Osteoblast (primary cell): ENCODE measurements at places on chromosomes 5 and 9. TPM values are rescaled to one million over a fixed set of nuclear protein-coding genes. Genes with fewer than 3 reads are reported as not detected.

Gene CACNA1B
- under 0.01 TPM in 2 replicates for total RNA-seq

Gene SLC45A2
- total RNA-seq = 0.36 and 0.59 TPM in 2 replicates

Gene PLK2
- total RNA-seq = 220 and 299 TPM in 2 replicates

Gene CCDC171
- total RNA-seq = 5.8 and 8.0 TPM in 2 replicates

Gene TERT
- total RNA-seq = not detected in 2 replicates

Gene PCDHB12
- total RNA-seq = 0.59 and 0.72 TPM in 2 replicates

Gene LMBRD2
- 11.5 and 13.8 TPM in 2 replicates for total RNA-seq

Gene TCOF1
- 12.3 and 12.4 TPM in 2 replicates for total RNA-seq

Gene COL15A1
- total RNA-seq = 8.0 and 29.3 TPM in 2 replicates

Gene PPIC
- total RNA-seq = 92.8 and 109 TPM in 2 replicates

Gene PAPPA
- 56.5 and 86.9 TPM in 2 replicates for total RNA-seq

Gene TEX48
- not detected in 2 replicates for total RNA-seq

Gene IL9
- total RNA-seq = not detected in 2 replicates

Gene CAMK4
- 0.29 and 0.72 TPM in 2 replicates for total RNA-seq

Gene PKD2L2
- under 0.01 TPM in 1 of 2 replicates, not detected in the other for total RNA-seq

Gene KCNV2
- not detected in 2 replicates for total RNA-seq

Gene FBP1
- 0.72 TPM in 1 of 2 replicates, not detected in the other for total RNA-seq

Gene EFNA5
- 10.0 and 12.3 TPM in 2 replicates for total RNA-seq

Gene PCDHGB2
- 4.3 and 5.6 TPM in 2 replicates for total RNA-seq

Gene SPOUT1
- total RNA-seq = 10.1 and 10.3 TPM in 2 replicates

Gene SPINK5
- not detected in 2 replicates for total RNA-seq

Gene PROB1
- total RNA-seq = 1.1 and 1.2 TPM in 2 replicates

Gene LCN2
- not detected in 2 replicates for total RNA-seq

Gene DRD1
- under 0.01 TPM in 1 of 2 replicates, not detected in the other for total RNA-seq

Gene SH3TC2
- 0.59 and 0.72 TPM in 2 replicates for total RNA-seq

Gene FOXD4L5
- under 0.01 TPM in 1 of 2 replicates, not detected in the other for total RNA-seq

Gene AIF1L
- total RNA-seq = under 0.01 TPM in 1 of 2 replicates, not detected in the other

Gene SLC35A4
- 17.4 and 20.6 TPM in 2 replicates for total RNA-seq

Gene IFNB1
- total RNA-seq = not detected in 2 replicates

Gene SHROOM1
- 4.7 and 6.2 TPM in 2 replicates for total RNA-seq

Gene IRX1
- 1.4 and 3.2 TPM in 2 replicates for total RNA-seq

Gene CERCAM
- 186 and 195 TPM in 2 replicates for total RNA-seq

Gene MAST4
- 12.1 and 12.7 TPM in 2 replicates for total RNA-seq

Gene APBB3
- total RNA-seq = 19.7 and 24.2 TPM in 2 replicates

Gene NEURL1B
- total RNA-seq = 0.29 and 0.36 TPM in 2 replicates

Gene PNPLA7
- 1.8 and 2.7 TPM in 2 replicates for total RNA-seq

Gene ARAP3
- 2.1 and 2.2 TPM in 2 replicates for total RNA-seq

Gene NRG2
- total RNA-seq = 0.72 and 0.88 TPM in 2 replicates

Gene TAF11L10
- not detected in 2 replicates for total RNA-seq

Gene MAMDC4
- total RNA-seq = 0.88 and 1.4 TPM in 2 replicates

Gene CDC20B
- not detected in 2 replicates for total RNA-seq

Gene PCDHGA10
- total RNA-seq = 23.2 and 24.8 TPM in 2 replicates

Gene TGFBI
- total RNA-seq = 1,700 and 2,120 TPM in 2 replicates

Gene SNAPC4
- total RNA-seq = 8.0 and 9.0 TPM in 2 replicates

Gene HTR4
- not detected in 2 replicates for total RNA-seq

Gene CKS2
- total RNA-seq = 17.0 and 18.6 TPM in 2 replicates
